Left renal pelvis (tissue), 4 donors: ENCODE measurements at places on chromosomes 3 and 15.

DNA sequence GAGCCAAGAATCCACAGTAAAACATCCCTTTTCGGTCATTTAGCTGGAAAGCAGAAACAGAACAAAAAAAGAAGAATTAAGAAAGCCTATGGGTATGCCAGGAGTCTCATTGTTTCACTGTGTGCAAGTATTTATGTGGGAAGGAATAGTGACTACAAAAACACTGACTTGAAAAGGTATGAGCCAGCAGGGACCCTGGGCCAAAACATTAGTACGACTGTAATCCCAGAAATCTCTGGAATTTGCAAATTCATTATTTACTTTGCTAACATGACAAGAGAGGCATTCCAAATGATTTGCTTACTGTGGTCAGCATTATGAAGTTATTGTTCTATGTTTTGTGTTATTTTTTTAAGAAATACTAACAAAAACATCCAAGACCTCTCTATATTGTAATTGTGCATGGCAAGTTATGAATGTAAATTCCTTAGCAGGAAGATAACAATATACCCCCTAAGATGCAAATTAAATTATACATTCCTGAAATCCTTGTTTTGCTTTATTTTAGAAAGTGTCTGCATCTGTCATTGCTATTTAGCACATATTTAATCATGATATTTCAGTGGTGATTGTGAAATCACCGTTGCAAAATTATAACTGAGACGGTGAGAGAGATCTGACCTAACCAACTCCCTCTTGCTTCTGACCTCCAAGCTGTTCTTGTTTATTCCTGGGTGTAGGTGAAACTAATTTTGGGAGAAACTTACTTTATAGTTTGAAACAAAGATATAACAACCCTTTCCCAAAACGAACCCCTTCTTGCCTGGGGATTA lies 299.2 kb downstream of the ZPLD1 start:
- no peak for DNase-seq

DNA sequence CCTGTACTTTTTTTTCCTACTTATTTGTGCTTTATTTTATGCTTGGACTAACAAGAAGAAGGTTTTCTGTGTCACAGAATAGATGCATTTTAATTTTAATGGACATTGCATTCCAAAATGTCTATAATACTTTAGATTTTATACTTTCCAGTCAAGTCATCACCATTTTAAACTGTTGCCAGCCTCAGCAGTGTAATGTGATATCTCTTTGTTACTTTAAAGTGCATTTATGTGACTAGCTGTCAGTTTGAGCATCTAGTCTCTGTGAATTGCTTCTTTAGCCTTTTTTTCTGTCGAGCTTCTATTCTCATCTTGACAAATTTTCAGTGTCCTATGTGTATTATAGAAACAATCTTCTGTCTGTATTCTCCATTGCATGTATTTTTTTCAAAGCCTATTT lies 511.4 kb upstream of the CBLB start:
- DNase-seq: no peak

- DNase-seq: no peak
Observed at GRCh38 chr15:88985547-88986393, 72.6 kb upstream of the MFGE8 start.

GRCh38 chr3:31531452-31531991 lies 1.2 kb upstream of the STT3B start:
- no peak for DNase-seq

- DNase-seq: no peak
Observed at GRCh38 chr15:45785897-45786296, 151.1 kb downstream of the SQOR start.

- no peak for DNase-seq
Observed at GRCh38 chr3:197552198-197552597, 3.6 kb downstream of the BDH1 start.

DNA sequence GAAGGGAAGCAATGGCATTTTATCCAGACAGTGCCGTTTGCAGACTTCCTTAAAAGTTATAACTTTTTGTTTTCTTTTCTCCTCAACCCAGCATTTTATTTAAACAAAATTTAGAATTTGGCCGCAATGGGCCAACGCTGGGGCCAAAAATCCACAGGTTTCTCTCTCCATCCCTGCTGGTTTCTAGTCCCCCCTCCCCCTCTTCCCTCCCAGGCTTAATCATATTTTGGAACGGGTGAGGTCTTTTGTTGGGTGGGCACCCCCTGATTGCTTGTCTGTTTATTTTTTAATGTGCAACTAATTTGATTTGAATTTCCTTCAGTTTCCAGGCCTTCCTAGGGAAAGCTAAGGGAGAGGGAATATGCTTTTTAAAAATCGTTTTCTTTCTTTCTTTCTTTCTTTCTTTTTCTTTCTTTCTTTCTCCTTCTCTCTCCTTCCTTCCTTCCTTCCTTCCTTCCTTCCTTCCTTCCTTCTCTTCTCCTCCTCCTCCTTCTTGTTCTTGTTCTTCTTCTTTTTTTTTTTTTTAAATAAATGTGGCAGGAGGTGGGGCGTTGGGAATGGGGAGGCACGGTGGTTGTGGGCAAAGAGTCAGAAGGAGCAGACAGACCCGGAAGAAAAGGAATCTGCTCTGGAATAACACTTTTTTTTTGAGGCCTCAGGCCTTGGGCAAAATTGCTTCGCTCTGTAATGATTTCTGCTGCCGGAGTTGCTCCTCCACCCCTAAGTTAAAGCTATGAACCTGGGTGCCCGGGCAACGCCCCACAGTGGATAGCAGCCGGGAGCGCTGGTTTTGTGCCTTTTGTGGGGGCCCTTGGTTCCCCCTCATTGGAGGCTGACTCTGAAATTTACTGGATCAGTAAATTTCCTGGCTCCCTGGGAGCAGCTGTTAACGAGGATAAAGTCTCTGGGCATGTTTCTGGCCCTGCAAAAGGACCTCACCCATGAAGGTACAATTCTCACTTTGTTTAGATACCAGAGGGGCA lies 1.9 kb downstream of the FNDC3B start:
- no peak for DNase-seq

- DNase-seq: no peak
Observed at GRCh38 chr3:134535186-134535970, 49.5 kb downstream of the CEP63 start.

DNA sequence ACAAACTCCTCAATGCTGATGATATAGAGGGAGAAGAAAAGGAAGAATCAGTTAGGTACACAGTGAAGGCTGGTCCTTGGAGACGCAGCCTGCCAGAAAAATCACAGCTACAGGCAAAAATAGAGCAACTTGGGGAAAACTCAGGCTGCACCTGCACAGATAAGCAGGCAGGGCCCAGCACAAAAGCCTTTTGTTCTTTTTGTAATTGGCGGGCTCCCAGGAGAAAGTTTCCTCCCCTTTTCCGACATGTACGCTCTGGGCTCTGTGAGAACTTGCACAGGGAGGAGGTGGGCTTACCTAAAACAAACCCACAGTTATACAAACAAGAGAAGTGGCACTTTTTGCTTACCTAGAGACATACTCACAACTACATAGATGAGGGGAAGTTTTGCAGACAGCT lies 813.4 kb upstream of the EPHA6 start:
- DNase-seq: no peak

- no peak for DNase-seq
Observed at GRCh38 chr3:143147707-143148106, 28.1 kb downstream of the CHST2 start.

DNA sequence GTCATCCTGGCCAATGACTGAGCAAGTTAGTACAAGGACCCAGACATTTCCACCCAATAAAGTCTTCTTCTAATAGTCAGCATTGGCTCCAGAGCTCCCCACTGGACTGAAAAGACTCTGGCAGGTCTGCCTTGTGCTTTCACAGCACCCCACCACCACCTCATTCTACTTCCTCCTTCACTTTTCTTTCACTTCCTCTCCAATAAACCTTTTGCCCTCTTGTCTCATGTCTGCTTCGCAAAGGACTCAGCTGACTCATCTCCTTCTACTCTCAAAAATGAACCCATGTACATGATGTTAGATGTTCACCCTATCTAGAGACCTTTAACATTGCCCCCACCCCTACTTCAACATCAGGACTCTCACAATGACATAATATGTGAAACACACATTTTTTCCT lies 181.0 kb upstream of the PPP2R3A start:
- DNase-seq: no peak

DNA sequence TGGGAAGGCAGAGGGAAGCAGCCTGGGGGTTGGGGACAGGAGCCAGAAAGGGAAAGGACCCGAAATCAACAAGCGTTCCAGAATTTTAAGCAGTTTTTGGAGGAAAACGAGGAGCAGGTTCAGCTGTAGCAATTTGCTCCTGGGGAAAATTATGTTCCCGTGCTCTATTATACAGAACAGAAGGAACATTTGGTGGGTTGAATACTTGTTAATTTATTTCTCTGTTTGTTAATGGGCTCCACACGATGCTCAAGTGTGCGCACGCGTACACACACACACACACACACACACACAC lies 149.2 kb upstream of the LINGO1 start:
- no peak for DNase-seq

DNA sequence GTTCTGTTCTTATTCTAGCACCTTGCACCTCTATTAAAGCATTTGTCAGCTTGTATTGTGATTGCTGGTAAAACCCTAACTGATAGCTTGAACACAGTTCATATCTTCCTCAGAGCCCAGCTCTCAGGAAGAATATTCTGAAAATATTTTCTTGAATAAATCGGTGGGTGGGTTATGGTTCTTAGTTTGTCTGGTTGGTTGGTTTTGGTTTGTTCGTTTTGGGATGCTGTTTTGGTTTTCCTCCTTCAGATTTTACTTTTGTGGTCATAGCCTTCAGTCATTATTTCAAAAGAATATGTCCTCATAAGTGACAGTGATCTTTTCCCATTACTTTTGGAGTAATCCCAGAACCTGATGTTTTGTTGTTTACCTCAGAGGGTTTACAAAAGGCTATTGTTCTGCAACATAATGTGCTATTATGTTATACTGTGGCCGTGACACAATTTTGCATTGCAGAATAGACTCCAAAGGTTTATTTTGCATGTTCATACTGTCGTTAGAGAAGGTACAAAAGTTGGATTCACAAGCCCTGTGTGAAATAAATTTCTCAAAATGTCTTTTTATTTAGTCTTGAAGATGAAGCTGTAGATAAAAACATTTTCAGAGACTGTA lies 2.7 kb upstream of the TMEM87A start:
- DNase-seq: no peak

GRCh38 chr3:71087143-71088018 lies 496.1 kb downstream of the FOXP1 start:
- DNase-seq: no peak

GRCh38 chr15:71201477-71201876 lies 86.2 kb downstream of the THSD4 start:
- DNase-seq: no peak

DNA sequence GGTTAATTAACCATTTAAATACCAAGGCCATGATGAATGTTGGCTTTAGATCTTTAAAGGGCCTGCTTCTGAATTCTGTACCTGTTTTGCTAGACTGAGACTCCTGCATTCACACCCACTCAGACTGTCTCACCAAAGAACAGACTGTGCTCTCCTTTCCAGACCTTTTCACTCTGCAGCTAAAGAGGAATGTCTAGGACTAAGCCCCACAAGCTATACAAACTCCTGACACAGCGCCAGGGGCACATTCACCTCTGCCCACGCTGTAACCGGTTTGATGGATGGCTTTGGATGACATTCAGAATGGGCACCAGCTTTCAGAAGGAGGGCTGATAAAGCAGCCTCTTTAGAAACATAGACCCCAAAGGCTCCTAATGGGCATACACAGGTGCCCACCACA lies 200.1 kb downstream of the KCNMB2 start:
- no peak for DNase-seq

GRCh38 chr3:112124907-112125607 lies 8.0 kb downstream of the GCSAM start:
- DNase-seq: no peak

- DNase-seq: no peak
Observed at GRCh38 chr3:52032702-52033408, 23.5 kb downstream of the DUSP7 start.

DNA sequence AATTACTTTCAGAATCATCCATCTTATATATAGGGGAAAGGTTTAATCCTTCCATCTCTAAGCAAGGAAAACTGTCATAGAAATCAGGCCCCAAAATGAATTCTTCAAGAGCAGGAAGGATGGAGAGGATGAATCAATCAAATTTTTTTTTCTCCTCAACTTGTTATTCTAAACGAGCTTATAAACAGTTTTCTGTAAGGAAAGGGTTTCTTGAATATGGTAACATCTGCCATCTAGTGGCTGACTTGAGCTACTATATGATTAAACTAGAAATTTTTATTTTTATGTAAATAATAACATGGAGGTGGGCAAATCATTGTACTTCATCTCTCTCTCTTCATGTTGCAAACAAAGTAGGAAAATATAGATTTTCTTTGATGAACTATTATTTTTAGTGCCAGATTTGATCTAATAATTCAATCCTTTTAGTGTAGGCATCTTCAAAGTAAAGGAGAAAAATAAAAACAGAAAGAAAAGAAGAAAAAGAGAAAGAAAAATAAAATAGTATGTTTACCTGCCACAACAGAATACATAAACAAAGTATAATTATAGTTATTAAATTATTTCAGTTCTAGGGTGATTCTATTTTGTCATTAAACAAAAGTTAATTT lies 146.6 kb downstream of the SERPINI1 start:
- DNase-seq: no peak

DNA sequence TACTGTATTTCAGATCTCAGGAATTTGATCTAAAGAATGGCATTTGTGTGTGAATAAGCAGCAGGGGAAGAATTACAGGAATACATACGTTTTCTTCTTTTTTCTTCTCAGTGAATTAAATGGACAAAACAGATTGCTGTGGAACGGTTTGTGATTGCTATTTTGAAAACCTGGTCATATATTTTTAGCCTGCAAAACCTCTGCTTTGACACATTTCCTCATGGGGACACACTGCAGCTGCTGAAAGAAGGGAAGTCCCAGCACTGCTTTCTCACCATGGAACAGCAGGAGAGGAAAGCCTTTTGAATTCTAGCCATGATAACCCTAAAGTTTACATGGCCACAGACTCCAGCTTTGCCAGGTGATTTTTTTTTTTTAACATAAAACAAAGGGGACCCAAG lies 315.0 kb downstream of the OXSM start:
- DNase-seq: no peak

- DNase-seq: no peak
Observed at GRCh38 chr15:52730173-52730572, 51.0 kb upstream of the ATOSA start.

DNA sequence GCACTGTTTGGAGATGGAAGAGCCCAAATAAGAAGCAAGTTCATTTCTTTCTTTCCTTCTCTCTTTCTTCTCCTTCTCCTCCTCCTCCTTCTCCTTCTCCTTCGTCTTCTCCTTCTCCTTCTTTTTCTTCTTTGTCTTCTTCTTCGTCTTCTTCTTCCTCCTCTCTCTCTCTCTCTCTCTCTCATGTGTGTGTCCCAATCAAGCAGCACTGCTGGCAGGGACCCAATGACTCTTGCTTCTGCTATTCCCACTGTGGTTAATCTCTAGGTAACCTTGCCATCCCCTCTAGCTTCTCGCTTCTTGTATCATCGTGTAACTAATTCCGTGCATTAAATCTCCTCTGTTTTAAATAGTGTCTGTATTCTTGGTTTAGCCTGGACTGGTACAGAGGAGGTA lies 26.1 kb upstream of the ZNF280D start:
- DNase-seq: no peak

GRCh38 chr15:41928100-41928499 lies 34.2 kb upstream of the SPTBN5 start:
- DNase-seq: no peak

- no peak for DNase-seq
Observed at GRCh38 chr3:64079369-64080150, 56.3 kb upstream of the PSMD6 start.

GRCh38 chr3:31579828-31580227 lies 47.1 kb downstream of the STT3B start:
- DNase-seq: no peak

GRCh38 chr3:89452066-89452465 lies 344.6 kb downstream of the EPHA3 start:
- no peak for DNase-seq
